ENCODE measurements at places on chromosomes 3 and 15.

- DNase-seq: no peak
Measured at GRCh38 chr3:33474896-33475295, 34.7 kb upstream of the UBP1 start.

- DNase-seq: no peak
Measured at GRCh38 chr3:69781593-69781992, 42.3 kb downstream of the MITF start.

DNA sequence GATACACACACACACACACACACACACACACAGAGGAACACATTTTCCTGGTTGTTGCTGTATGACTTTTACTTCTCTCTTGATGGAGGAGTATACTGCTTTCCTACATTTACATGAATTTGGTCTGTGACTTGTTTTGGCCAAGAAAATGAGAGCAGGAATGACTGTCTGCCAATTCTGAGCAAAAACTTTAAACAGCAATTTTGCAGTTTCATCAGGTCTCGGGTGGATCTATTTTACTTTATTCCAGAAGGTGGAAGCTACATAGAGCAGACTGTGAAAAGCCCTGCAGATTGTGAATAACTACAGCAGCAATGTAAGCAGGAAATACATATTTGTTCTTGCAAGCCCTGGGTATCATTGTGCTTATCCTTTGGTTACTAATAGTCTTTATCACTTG, 1350.0 kb upstream of the EPHA6 start:
- DNase-seq: no peak

- no peak for DNase-seq
Measured at GRCh38 chr3:163450698-163451097, 1627.6 kb downstream of the SI start.

- no peak for DNase-seq
Measured at GRCh38 chr3:111156517-111156916, 84.9 kb downstream of the NECTIN3 start.

DNA sequence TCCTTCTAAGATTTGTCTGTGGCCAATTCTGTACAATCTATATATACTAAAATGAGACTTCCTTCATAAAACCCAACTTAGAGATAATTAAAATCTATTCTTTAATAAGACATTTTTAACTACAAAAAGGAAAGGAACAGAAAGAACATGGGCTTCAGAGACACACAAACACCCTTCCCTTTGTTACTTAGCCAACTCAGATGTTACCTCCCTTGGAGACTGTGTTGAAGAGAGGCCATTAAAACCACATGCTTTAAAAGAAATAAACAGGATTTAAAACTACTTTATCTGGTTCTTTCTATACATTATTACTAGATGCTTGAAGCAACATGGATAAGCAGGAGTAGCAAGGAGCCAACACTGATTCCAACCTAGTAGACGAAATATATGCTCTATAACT, 42.0 kb downstream of the LRRFIP2 start:
- no peak for DNase-seq

DNA sequence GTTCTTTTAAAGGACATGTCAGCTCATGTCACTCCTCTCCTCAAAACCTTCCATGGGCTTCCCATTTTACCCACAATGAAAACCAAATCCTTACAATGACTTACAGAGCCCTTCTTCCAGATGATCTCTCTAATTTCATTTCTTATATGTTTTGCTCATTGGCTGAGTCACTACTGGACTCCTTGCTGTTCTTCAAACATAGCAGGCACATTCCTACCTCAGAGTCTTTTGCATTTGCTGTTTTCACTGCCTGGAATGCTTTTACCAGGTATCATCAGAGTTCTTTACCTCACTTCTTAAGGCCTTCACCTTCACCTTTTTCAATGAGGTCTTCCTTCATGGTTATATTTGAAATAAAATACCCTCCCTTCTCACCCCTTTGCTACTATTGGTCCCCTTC, 57.3 kb downstream of the NECTIN3 start:
- DNase-seq: no peak

GRCh38 chr15:29143909-29144635, 125.5 kb downstream of the NSMCE3 start:
- no peak for DNase-seq

GRCh38 chr3:148591525-148591924, 106.2 kb upstream of the AGTR1 start:
- DNase-seq: no peak

- DNase-seq: no peak
Measured at GRCh38 chr15:42080186-42080918, 14.0 kb downstream of the PLA2G4D start.

DNA sequence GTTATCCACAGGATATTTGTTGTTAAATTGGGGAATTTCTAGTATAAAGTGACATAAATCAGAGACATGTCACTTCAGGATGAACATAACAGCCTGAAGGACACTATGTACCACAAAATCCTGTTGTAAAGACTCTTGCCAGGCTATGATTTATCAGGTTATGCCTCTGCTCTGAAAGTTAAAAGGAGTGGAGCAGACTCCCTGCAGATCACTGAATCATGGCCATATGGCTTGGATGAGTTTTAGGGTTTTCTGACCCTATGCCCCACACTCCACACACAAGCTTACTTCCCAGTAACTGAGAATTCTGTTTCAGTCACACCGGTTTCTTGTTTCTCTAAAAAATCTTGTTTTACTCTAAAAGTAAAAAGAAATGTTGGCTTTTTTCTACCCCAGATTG, 869.4 kb downstream of the NAALADL2 start:
- DNase-seq: no peak

- DNase-seq: no peak
Measured at GRCh38 chr3:89841041-89841440, 733.6 kb downstream of the EPHA3 start.

- DNase-seq: no peak
Measured at GRCh38 chr3:61877359-61878138, 316.2 kb downstream of the PTPRG start.

GRCh38 chr3:24316887-24317383, 177.7 kb downstream of the THRB start:
- DNase-seq: no peak

DNA sequence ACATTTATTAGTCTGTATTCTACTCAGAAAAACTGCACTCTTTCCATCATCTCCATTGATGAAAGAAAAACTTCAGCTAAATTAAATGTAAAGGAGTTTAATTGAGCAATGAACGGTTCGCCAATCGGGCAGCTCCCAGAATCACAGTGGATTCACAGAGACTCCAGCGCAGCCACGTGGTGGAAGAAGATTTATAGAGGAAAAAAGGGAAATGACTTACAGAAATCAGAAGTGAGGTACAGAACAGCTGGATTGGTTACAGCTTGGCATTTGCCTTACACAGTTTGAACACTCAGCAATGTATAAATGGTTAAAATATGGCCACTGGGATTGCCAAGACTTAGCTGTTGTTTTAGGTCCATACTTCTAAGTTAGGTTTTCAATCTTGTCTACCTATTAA, 2.8 kb upstream of the SUCLG2 start:
- DNase-seq: no peak

- no peak for DNase-seq
Measured at GRCh38 chr3:187401856-187402255, 33.7 kb downstream of the RTP4 start.

GRCh38 chr15:31465083-31465955, 138.7 kb downstream of the KLF13 start:
- no peak for DNase-seq

- no peak for DNase-seq
Measured at GRCh38 chr3:182389071-182389815, 404.1 kb upstream of the ATP11B start.

DNA sequence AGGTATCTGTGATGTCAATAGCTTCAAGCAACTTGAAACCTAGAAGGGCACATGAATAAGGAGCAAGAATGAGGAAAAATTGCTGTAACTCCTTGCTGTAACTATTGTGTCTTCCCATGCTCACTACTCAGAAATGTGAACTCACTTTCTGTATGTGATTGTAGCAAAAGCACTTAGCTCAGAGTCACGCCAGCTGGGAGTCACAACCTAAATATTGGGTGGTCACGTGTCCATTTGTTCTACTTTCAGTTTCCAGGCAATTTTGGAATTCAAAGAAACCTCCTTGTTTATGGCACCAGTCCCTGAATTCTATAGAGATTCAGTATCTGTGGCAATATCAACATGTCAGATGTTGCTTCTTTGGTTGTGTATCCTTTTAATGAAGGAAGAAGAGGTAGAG, 241.6 kb upstream of the AZI2 start:
- no peak for DNase-seq

DNA sequence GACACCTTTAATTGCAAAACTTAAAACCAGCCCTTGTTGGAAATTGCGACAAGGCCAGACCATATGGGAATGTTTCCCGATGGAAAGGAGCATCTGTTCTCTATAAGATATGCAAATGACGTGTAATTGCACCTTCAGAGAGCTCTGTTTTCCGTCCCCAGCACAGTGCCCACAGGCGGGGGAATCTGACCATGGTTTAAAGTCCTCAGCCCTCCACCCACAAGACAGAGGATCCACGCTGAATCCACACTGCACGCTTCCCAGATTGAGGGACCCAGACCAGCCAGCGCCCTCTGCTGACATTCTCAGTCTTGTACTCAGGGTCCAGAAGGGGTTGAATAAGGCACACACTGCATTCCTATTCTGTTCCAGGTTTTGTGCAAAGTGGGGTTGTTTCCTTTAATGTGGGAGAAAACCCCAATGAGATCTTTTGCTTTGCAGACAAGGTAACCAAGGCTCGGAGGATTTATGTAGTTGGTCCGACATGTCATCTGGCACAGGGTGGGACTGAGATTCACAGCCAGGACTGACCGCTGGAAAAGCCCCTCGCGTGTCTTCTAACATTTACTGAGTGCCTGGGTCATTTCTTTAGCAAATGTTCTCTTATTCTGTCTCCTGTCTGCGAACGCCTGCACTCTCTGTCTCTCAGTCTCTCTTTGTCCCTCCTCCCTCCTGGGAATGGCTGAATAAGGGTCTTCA, 36.8 kb upstream of the KLHL25 start:
- DNase-seq: no peak
